ENCODE measurements at places on chromosomes 12 and 14.

- DNase-seq = no peak
These were observed 84.3 kb upstream of the TMPO start for GRCh38 chr12:98431089-98431488.

- no peak for DNase-seq
These were observed 56.7 kb upstream of the BICD1 start for GRCh38 chr12:32049956-32050355.

DNA sequence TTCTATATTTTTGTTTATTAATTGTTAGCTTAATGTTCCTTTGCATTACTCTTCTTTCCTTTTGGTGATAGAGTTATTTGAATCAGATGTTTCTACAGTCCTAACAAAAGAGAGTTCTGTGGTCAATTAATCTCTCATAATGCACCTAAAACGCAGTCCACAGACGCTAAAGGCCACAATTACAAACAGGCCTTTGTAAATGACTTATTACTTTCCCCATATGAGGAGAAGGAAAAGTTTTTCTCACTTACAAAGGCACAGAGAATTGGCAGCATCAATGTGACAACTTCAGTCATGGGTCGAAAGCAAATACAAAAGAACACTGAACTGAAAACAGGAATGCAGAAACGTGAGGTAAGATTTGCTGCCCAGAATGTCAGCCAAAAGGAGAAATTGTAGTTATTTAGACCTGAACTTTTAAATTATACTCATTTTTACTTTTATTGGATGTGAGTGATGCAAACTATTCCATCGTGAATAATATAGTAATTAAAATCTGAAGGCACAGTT is 142.0 kb upstream of the SYT10 start:
- DNase-seq = no peak

GRCh38 chr14:99564256-99564925 is 39.6 kb downstream of the CCDC85C start:
- no peak for DNase-seq

DNA sequence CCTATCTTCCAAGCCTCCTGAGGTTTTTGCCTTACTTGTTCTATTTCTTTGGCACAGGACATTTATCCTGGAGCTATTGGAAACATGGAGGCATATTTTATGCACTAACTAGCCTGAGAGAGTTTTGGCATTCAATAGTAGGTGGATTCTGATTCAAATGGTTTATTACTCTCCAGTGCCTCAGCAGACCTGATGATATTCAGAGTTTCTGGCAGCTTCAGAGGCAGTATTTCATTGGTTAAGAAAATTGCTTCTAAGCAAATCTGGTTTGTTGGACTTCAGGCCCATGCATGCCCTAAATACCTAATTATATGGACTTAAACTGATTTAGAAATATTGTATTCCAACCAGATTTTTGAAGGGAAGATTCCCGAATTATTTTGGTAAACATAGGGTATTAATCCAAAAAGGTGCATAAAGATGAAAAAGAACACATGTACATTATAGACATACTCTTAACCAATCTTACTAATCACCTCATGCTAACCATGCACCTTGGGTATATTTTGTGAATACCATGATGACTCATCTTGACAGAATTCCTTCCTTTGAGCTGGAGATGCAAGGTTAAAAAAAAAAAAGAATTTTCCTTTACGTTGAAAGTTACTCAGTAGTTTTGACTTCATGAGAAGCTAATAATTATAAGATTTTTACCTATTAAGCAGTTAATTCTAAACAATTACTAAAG is 44.3 kb upstream of the KTN1 start:
- no peak for DNase-seq

DNA sequence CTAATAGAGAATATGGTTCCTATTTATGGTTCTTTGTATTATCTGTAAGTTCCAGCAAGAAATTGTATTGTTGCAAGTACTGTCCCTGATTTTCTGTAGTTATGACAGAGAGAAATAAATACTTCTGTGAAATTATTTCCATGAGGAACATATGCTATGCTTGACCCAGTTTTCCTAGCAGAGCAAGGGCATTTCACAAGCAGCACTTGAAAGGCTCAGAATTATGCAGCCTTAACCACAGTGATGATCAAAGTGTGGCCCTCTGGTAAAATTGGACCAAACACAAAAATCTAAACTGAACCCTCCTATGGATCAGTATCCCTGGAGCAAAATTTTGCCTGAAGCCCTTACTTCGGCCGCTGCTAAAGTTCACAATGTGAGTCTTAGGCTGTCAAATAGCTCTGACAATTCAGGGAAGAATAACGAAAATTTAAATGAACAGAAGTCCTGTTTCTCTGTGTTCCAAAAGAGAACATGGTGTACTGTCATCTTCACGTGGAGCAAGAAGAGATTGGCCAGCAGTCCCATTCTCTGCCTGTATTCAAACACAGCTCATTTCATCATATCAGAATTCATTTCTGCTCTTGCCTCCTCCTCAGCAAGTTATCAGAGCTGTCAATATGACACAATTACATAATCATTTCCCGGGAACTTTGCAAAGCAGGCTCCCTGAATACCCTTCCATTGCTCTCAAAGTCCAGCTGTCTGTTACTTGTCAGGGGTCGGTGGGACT is 471.9 kb downstream of the RPS29 start:
- DNase-seq = no peak

GRCh38 chr12:1811281-1811947 is 9.0 kb upstream of the LRTM2 start:
- peak; percentile 35 for DNase-seq

GRCh38 chr12:130944878-130945277 is 8.8 kb upstream of the ADGRD1 start:
- no peak for DNase-seq

DNA sequence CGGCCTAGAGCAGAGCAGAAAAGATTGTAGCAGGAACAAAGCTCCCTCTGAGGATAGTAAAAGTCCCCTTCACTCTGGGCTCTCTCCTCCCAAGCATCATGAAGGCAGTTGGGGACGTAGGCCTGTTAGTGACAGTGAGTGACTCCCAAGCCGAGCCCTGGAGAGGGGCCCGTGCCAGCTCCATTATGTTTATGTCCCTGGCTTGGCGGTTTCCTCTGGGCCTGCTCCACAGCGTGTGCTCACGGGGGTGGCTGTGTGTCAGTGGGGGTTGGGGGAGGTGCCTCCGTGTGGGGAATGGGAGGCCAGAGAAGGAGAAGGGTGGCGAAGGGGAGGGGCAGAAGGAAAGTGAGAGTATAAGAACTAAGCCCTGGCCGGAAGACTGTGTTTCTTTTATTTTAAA is 170.0 kb upstream of the VASH1 start:
- no peak for DNase-seq

GRCh38 chr14:52692248-52692962 is 3.0 kb downstream of the ERO1A start:
- DNase-seq = peak; percentile 14

DNA sequence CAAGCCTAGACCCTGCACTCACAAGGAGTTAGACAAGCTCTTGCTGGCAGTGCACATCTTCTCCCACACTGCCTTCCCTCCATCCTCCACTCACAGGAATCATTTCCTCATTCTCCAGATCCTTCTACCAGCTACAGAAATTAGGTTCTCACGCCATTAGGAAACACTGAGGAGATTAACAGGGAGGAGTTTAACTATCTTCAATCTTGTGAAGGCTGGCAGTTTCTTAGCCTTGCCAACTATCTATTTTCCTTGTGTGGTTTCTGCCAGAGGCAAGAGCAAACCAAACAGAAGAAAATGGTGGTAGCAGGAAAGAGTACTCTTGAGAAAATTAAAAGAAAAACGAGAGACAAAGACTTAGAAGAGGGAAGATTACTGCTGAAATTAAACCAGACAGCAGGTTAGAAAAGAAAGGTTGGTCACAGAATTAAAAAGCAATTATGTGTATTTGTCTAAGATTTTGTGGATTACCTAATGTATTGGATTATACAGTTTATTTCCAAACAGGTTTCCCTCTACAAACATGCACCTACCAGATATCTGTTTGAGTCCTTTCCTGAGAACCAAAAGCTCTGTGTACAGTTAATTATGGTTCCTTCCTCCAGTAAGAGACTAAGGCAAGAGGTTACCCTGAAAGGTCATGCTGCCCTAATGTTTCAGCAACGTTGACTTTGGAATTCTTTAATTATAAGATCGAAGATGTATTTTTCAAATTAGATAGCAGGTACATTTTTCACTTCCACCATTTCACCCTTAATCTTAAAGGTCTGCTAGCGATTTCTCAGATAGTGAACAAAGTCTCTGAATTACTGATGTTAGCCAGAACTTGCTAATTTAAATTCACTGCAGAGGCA is 5.0 kb downstream of the RERG start:
- DNase-seq = no peak

- DNase-seq = no peak
These were observed 32.1 kb downstream of the DICER1 start for GRCh38 chr14:95125221-95125620.

DNA sequence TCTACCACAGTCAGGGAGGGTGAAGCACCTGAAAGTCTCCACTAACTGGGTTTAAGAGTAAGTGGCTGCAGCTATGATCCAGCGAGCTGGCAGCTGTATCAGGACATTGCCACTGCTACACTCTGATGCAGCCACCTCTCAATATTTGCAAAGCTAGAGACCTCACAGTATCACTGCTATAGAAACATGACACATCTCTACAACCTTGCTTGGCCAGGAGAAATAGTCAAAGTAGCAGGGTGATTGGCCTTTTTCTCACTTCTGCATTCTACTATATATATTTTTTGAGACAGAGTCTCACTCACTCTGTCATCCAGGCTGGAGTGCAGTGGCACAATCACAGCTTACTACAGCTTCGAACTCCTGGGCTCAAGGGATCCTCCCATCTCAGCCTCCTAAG is 9.3 kb upstream of the FMNL3 start:
- no peak for DNase-seq

- DNase-seq = no peak
These were observed 9.3 kb downstream of the ZNF410 start for GRCh38 chr14:73895939-73896338.

GRCh38 chr12:70660620-70661219 is 23.5 kb upstream of the PTPRB start:
- DNase-seq = peak; percentile 4

GRCh38 chr12:125882141-125882540 is 816.9 kb downstream of the AACS start:
- DNase-seq = no peak

- DNase-seq = no peak
These were observed 36.5 kb downstream of the YEATS4 start for GRCh38 chr12:69396041-69396440.

DNA sequence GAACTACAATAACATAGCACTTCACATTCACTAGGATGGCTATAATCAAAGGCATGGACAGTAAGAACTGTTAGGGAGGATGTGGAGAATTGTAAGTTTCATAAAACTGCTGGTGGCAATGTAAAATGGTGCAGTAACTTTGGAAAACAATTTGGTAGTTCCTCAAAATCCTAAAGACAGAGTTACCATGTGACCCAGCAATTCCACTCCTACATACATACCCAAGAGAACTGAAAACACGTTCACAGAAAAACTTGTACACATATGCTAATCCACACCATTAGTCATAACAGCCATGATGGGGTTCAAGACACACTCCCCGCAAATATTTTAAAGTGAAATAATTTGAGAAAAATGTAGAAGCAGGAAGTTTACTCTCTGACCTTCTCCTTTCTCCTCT is 31.7 kb downstream of the GALC start:
- DNase-seq = no peak

GRCh38 chr12:120710031-120710804 is at the start of gene UNC119B:
TSS of gene UNC119B (plus strand) at chr12:120710458. CDS start at chr12:120710475, 17 bp downstream.
- peak; percentile 67 for DNase-seq

Measured in CD4-positive, alpha-beta T cell treated with Interferon gamma for 1 hour (primary cell).